ENCODE measurements at places on chromosomes 5 and 9. TPM values are rescaled to one million over a fixed set of nuclear protein-coding genes. Genes with fewer than 3 reads are reported as not detected.

PCDHGA11 gene
- 1.4 TPM for total RNA-seq

PCDHA6 gene
- total RNA-seq: 1.0 TPM

MTAP gene
- 42.6 TPM for total RNA-seq

TRIO gene
- 205 TPM for total RNA-seq

MGAT1 gene
- total RNA-seq: 58.4 TPM

PRLR gene
- 0.35 TPM for total RNA-seq

STARD4 gene
- total RNA-seq: 29.5 TPM

ADAMTS12 gene
- total RNA-seq: 6.3 TPM

NMUR2 gene
- total RNA-seq: not detected

GADD45G gene
- 0.20 TPM for total RNA-seq

DNAI1 gene
- not detected for total RNA-seq

PGM5 gene
- 0.55 TPM for total RNA-seq

NR5A1 gene
- total RNA-seq: not detected

DHFR gene
- 10.2 TPM for total RNA-seq

SLC6A19 gene
- not detected for total RNA-seq

HEMGN gene
- total RNA-seq: not detected

FABP6 gene
- not detected for total RNA-seq

LMBRD2 gene
- total RNA-seq: 19.3 TPM

IGFBPL1 gene
- 0.65 TPM for total RNA-seq

IL33 gene
- 0.35 TPM for total RNA-seq

SSNA1 gene
- 45.5 TPM for total RNA-seq

SLC25A46 gene
- total RNA-seq: 119 TPM

PCDHGA2 gene
- 1.2 TPM for total RNA-seq

PCDHGA6 gene
- total RNA-seq: 2.1 TPM

ZNF79 gene
- 6.6 TPM for total RNA-seq

CTNND2 gene
- total RNA-seq: not detected

C9orf72 gene
- total RNA-seq: 7.4 TPM

PTGDS gene
- not detected for total RNA-seq

LECT2 gene
- total RNA-seq: not detected

ZNF608 gene
- 59.6 TPM for total RNA-seq

SCGB3A2 gene
- total RNA-seq: not detected

ECSCR gene
- 0.40 TPM for total RNA-seq

TAS2R1 gene
- not detected for total RNA-seq

CARTPT gene
- not detected for total RNA-seq

FAXDC2 gene
- total RNA-seq: not detected

MOCS2 gene
- total RNA-seq: 38.6 TPM

C9orf153 gene
- total RNA-seq: not detected

GLDC gene
- 129 TPM for total RNA-seq

IRX1 gene
- 3.3 TPM for total RNA-seq

SEMA6A gene
- 1.0 TPM for total RNA-seq

LRRC19 gene
- not detected for total RNA-seq

DMRTA1 gene
- 5.5 TPM for total RNA-seq

RASGRF2 gene
- total RNA-seq: 10.6 TPM

EFNA5 gene
- 107 TPM for total RNA-seq

SFXN1 gene
- total RNA-seq: 123 TPM

RMRP gene
- 14,792 TPM for total RNA-seq

C5orf58 gene
- total RNA-seq: not detected

SPINK7 gene
- total RNA-seq: not detected

SLC36A2 gene
- not detected for total RNA-seq

C5orf46 gene
- not detected for total RNA-seq

LRRC26 gene
- total RNA-seq: not detected

PALM2AKAP2 gene
- 20.4 TPM for total RNA-seq

SMIM33 gene
- not detected for total RNA-seq

EGFL7 gene
- total RNA-seq: 19.4 TPM

ABO gene
- total RNA-seq: 4.5 TPM

JAKMIP2 gene
- total RNA-seq: not detected
